ENCODE measurements at places on chromosomes 5 and 9.

- no peak for DNase-seq
Observed at GRCh38 chr5:83551821-83552220, 80.3 kb downstream of the VCAN start.

GRCh38 chr9:12838546-12838945 is 63.7 kb downstream of the LURAP1L start:
- DNase-seq = no peak

- no peak for DNase-seq
Observed at GRCh38 chr9:132679946-132680625, 9.8 kb downstream of the GTF3C4 start.

GRCh38 chr9:70901746-70902145 is 219.7 kb downstream of the TRPM3 start:
- no peak for DNase-seq

GRCh38 chr5:79243224-79243623 is 7.3 kb downstream of the JMY start:
- DNase-seq = no peak

DNA sequence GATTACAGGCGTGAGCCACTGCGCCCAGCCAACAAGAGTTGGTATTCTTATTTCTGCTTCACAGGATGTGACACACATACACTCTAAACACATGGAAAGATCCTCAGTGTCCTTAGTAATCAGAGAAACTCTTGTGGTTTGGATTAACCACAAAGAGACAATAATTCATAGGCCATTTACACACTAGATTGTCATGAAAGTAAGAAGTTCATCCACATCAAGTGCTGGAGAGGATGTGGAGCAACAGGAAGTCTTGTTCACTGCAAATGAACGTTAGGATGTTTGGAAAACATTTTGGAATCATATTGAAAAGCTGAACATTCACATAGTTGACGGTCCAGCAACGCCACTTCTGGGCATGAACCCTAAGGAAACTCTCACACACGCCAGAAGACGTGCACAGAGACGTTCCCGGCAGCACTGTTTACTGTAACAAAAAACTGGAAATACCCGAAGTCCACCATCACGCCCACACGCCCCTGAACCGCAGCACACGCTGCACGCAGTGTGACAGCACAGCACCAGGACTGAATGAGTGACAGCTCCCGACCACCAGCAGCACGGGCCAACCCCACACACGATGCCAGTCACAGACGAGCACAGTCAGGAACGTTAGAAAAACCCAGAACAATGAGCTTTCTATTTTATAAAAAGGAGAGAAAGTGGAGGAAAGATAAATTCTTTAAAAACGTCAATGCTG is 87.6 kb downstream of the COL23A1 start:
- no peak for DNase-seq

- DNase-seq = no peak
Observed at GRCh38 chr5:127621601-127622325, 27.1 kb upstream of the CTXN3 start.

DNA sequence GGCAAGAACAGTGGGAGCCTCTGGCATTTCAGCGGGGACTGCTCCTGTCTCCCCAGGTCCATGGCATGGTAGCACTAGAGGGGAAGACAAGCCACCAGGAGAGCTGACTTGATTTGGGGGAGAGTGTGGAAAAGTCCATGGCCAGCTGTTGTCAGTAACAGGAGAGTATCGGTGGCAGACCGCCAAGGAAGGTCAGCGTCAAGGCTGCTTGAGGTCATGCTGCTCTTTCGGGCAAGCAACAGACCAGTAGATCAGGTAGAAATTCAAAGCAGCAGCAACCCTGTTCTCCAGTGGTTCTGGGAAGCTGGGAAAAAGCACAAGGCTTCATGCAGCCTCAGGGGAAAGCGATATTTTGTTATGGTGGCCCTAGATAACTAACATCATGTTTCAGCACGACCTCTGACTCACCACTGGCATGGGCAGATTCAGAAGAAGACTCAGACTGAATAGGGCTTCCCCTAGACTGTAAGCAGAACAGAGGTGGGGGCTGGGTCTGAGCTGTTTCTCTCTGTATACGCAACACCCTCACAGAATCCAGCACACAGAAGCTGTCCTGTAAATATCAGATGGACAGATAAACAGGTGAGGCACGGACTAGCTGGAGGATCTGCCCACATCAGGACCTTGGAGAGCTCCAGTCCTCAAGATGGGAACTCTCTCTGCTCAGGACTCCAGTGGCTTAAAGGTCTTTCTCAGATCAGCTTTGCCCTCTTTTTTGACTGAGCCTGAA is 35.2 kb upstream of the PLEKHG4B start:
- no peak for DNase-seq

DNA sequence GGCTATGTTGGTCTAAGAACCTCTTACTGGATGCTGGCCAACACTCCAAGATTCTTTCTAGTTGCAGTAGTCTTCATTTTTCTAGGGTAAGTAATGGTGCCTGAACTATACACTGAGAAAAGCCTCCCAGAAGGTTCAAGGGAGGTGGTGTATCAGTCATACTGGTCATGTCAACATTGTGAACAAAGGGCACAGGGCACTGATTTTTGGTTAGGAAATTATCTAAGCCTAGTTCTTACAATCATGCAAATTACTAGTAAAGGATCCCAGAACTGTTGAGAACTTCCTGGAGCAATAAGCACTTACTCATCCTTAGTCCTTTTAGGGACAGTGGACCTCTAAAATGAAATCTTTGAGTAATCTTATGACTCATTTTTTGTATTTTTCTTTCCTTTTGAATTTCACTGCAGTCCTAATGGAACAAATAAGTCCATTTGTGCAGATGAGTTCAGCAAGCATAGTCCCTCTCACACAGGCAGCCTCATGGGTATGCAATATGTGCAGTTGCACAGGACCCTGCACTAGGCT is 21.1 kb upstream of the CDC42SE2 start:
- no peak for DNase-seq

- DNase-seq = no peak
Observed at GRCh38 chr5:124707520-124707919, 38.9 kb downstream of the ZNF608 start.

GRCh38 chr5:129141696-129142095 is 47.1 kb downstream of the ISOC1 start:
- DNase-seq = no peak

GRCh38 chr9:38415856-38416255 is 8.4 kb downstream of the IGFBPL1 start:
- DNase-seq = no peak

DNA sequence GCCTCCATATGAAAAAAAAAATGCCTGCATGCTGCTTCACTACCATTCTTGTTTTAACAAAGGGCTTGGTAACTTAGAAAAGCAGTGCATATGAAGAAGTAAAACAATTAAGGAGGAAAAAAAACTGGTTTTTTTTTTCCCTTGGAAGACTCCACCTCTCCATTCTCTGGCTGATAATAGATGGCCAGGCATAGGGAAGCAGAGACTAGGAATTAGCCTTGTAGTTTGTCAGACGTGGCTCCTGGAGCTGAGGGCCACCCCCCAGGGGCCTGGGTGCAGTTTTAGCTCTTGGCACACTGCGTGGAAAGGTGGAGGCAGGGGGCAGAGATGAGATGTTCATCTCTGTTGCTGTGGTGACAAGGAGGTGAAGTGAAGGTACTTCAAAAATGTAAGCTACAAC is 42.7 kb downstream of the WDR36 start:
- DNase-seq = no peak

- no peak for DNase-seq
Observed at GRCh38 chr5:112388074-112388473, 31.0 kb downstream of the EPB41L4A start.

DNA sequence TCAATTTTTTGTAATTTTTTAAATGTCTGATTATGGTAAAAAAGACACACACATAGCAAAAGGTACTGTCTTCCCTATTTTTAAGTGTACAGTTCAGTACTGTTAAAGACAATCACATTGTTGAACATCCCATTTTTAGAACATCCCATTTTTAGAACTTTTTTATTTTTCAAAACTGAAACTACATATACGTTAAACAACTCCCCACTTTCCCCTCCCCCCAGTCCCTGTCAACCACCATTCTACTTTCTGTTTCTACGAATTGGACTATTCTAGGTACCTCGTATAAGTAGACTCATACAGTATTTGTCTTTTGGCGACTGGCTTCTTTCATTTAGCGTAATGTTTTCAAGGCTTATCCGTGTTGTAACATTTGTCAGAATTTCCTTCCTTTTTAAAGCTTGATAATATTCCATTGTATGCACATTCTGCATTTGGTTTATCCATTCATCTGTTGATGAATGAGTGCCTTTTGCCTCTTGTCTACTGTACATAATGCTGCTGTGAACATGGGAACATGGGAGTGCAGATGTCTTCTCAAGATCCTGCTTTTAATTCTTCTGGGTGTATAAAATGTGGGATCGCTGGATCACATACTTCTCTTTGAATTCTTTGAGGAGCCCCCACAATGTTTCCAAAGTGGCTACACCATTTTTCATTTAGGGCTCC is 154.0 kb downstream of the PIK3R1 start:
- no peak for DNase-seq

DNA sequence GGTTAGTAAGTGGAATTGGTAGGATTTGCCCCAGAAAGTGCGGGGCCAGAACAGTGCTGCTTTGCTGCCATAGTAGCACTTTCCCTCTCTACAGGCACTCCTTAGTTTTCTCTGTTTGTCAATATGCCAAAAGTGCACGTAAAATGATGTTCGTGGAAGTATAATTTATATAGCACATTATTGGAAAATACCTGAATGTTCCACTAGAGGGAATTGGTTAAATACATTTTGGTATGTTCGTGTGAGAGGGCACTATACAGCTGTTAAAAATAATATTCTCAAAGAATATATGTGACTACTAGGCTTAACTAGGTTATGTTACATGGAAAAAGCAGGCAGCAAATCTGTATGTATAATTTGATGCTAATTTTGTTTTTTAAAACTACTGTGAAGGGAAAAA is 184.0 kb upstream of the GDNF start:
- no peak for DNase-seq

DNA sequence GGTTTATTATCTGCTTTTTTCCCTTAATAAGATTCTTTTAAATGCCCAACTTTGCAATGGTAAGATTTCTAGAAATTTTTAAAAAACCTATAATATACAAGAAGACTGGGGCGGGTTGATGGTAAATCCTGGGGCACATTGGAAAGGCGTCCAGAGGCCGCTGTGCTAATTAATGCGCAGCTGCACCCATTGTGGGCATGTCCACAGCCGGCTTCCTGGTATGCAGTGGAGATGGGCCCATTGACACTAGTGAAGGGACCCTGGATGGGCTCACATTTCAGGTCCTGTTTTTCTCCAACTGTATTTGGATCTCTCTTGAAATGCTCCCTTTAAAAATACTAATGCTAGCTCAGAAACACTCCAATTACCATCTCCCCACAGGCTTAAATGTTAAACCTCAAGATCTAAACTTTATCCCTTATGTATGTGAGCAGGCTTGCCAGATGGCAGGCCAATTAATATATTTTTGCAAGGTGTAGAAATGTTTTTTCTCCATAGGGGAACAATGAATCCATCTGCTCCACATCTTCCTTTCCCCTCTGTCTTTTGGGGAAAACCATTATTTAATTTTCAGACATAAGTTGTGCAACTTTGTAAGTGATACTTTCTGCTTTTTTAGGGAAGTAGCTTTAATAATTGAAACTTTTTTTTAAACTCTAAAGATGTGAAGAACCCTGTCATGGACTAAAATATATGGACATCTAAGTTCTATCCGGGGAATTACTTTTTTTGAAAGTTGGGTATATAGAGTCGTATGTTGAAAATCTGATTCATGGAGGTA is 177.3 kb downstream of the CD180 start:
- DNase-seq = no peak

DNA sequence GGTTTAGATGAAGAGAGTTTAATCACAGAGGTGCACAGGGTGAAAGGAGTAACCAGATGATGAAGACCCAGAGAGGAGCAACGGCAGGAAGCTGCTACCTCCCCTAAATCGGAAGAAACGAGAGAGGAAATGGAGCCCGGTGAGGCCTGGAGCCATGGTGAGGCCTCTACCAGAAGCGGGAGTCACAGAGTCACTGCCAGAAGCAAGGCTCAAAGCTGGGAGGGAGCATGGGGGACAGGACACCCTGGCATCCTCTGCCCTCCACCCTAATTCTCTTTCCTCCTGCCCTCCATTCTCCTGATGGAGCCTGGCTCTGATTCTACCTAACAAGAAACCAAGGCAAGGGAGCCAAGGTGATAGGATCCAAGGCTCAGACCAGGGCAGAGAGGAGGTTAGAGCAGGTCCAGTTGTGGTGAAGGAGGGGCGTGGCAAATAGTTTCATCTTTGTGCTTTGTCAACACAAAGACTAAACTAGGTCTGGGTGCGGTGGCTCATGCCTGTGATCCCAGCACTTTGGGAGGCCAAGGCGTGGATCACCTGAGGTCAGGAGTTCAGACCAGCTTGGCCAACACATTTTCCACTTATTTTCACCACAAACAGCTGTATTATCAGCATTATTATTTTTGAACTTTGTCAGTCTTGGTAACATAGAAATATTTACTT is 134.4 kb upstream of the RAI14 start:
- no peak for DNase-seq

DNA sequence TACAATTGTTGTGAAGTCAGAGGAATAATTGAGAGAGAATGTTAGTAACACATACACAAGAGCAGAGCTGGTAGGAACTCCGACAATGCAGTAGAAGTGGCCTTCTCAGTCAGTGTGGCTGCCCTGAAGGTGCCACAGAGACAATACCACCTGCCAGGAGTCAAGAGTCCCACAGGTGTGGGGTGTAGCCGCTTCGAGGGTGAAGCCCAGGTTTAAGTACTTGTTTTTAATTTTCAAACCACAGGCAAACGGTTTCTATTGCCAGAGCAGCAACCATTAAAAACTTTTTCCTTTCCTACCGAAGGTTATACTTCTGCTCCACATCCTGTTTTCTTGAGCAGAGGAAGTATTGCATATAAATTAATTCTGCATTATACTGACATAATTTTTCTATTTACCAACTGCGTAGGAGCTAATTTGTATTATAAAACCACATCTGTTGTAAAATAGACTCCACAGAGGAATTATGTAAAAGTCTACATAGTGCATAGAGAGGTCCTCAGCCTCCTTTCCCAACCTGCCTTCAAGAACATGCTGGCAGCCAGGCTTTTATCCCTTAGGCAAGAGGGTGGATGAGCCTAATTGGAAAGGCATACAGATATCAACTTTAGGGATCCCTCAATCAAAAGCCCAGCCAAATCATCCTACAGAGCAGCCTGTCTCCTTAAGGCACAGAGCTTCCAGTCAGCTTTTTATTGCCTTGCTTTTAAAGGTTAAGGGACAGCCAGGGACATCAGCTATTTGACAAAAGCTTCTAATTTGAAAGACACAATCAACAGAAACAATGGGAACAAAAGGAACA is 12.9 kb upstream of the ACTBL2 start:
- no peak for DNase-seq

GRCh38 chr9:32783168-32783891 is at the start of gene TMEM215:
TSS of gene TMEM215 (plus strand) at chr9:32783540. CDS start at chr9:32784184, 644 bp downstream.
- no peak for DNase-seq

Measured in NCI-H1436 (cell line).